ENCODE measurements at places on chromosomes 1 and 21.

DNA sequence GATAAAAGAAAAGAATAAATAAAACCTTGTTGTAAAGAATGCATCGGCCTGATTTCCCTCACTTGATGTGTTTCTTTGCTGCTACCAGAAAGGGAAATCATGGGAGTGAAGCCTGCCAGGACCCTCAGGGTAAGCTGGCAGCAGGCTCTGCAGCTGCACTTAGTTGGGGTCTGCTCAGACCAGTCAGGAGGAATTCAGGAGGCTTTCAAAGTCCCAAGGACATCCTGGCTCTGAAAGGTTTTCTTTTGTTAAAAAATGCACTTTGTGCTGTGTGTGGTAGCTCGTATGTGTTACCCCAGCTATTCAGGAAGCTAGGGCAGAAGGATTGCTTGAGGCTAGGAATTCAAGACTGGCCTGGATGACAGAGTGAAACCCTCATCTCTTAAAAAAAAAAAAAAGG, 254.8 kb downstream of the ZNF648 start:
- DNase-seq = no peak

- DNase-seq = no peak
These were observed 19.4 kb upstream of the GNG5 start for GRCh38 chr1:84525779-84526178.

DNA sequence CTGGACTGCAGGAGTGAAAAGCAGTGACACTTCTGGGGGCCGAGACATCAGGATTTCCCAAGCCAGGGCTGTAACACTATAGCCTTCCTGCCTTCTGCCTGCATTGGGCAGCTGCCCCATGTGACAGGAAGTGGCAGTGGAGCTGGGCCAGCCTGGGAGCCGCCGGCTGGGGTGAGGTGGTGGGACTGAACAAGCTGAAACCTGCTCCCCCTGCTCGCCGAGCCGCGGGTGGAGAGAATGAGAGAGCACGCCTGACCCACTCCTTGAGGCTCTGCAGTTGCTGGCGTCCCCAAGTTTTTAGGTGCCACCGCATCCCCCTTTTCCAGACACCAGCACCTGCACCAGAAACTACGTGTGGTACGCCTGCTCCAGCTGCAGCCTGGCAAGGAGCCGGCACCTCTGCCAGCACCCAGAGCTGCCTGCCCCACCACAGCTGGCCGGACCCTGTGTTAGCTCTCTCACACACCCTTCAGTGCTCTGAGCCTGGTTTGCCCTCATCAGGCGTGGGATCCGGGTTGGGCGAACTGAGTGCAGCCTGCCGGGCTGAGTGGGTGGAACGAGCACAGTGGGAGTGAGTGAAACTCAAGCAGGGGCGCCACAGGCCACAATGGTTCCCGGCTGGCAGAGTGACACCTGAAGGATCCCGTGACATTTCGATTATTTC, 119.4 kb downstream of the AKT3 start:
- no peak for DNase-seq

GRCh38 chr1:53766831-53767405, 28.0 kb upstream of the GLIS1 start:
- no peak for DNase-seq

DNA sequence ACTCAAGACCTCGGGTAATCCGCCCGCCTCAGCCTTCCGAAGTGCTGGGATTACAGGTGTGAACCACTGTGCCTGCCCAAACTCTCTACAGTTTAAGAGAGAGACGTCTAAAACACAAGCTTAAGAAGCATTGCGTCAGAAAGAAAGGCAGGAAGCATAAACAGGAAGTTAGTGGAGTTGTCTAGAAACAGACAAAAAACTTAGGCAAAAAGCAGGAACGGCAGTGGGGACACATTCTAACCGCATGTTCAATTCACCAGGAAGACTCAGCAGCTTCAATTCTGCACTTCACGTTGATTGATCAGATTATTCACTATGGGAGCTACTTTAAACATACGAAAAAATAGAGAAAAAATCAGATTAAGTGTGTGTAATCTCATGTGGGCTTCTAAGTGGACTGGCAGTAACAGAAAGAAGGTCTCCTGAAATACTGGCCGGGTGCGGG, 7.4 kb downstream of the CFAP74 start:
- no peak for DNase-seq

DNA sequence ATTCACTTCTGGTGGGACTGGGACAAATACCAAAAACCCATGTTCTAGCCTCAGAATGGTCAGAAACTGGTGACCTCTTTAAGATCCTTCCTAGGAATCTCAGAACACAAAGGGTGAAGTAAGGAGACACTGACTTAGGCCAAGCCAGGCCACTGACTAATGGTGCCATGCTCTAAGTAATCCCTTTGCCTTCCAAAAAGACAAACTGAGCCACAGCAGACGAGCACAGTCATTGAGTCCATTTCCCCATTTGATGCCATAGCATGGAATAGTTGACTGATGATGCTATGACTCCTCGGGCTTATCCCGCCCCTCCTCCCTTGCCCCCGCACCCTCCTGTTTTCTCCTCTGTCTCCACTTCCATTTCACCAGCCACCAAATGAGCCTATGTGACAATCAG, 145.8 kb upstream of the ZNF648 start:
- no peak for DNase-seq

GRCh38 chr1:109792056-109792831, 28.5 kb upstream of the EPS8L3 start:
- DNase-seq = peak; percentile 71

DNA sequence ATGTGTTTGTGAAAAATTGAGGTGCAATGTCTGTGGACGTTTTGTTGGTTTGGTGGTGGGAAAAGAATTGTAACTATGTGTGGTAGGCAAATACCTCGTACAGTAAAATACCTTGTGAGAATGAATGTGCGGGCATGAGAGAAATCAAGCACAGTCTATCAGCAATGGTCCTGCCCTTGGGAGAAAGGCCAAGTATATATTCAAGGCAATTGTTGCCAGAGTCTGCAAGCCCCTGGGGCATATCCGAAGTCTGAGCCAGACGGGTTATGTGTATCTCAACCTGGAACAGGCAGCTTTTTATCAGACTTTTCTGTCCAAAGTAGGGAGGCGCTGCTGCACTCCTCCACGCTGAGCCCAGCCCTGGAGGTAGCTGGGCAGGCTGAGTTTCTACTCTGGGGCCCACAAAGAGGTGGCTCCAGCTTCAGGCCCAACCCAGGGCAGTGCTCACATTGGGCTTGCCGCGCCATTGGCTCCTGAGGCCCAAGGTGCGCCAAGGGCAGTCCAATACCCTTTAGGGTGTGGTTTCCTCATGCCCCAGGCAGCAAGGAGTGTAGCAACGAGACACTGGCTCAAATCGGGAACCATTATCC, 9.4 kb upstream of the GNL2 start:
- no peak for DNase-seq

GRCh38 chr21:43790010-43790524, 690 bp downstream of the RRP1 start:
- no peak for DNase-seq

GRCh38 chr1:30900931-30901560, 7.5 kb downstream of the SDC3 start:
- no peak for DNase-seq

GRCh38 chr1:182724215-182724614, 39.8 kb upstream of the RGS8 start:
- DNase-seq = no peak

- DNase-seq = no peak
These were observed 156.9 kb downstream of the EDEM3 start for GRCh38 chr1:184597650-184598357.

GRCh38 chr1:1593834-1594601, 5.9 kb downstream of the FNDC10 start:
- no peak for DNase-seq

- DNase-seq = no peak
These were observed 2.5 kb upstream of the HLCS start for GRCh38 chr21:36968976-36969375.

GRCh38 chr1:166166329-166166697, 488 bp downstream of the FAM78B start:
- DNase-seq = no peak

- no peak for DNase-seq
These were observed 16.1 kb downstream of the CLCN6 start for GRCh38 chr1:11822091-11822490.

- DNase-seq = no peak
These were observed 31.0 kb downstream of the FBXO42 start for GRCh38 chr1:16321176-16321867.

DNA sequence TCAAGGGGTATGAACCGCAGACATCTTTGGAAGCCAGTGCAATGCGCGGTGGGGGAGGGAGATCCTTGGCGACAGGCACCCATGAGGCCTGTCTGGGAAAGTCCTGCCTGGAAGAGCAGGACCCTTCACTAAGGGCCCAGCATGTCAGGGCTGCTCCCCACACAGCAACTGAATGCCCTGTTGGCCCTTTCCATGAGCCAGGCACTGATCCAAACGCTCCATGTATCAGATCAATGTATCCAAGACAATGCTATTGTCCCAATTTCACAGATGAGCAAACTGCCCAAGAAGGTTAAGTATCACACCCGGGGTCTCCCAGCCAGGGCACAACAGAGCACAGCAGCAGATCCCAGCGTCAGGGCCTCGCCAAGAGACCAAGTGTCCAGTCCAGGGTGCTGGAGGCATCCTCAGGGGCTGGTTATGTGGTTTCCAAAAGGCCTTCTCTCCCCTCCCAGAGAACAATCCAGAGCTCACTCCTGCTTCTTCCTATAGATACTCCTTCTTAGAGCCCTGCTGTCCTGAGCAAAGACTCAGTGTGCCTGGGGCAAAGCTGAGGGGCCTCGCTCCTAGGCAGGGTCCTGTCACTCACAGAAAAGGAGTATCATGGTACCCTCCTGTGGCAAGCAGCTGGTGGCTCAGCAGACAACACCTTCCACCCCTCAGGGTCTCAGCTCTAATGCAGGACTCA, 328.0 kb downstream of the NPHP4 start:
- DNase-seq = no peak

DNA sequence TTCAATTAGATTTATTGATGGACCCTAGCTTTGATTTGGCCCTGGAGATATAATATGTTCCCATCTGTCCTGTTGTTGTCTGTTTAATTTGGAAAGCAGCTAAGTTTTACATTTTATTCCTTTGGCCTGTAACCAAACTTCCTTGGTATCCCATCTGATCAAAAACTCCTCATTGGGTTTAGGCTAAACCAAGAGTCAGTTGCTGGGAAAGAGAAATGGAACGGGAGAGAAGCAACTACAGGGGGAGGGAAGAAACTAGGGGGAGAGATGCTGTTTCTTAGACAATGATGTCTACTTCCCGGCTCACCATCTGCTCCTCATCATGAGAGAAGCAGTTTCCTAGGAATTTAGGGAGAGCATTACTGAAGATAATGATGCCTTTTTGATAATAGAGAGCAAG, 141.8 kb downstream of the SYT2 start:
- DNase-seq = no peak

GRCh38 chr1:78370356-78370755, 120.4 kb upstream of the PTGFR start:
- no peak for DNase-seq

GRCh38 chr1:154404511-154404931, 622 bp upstream of the IL6R start:
- no peak for DNase-seq

DNA sequence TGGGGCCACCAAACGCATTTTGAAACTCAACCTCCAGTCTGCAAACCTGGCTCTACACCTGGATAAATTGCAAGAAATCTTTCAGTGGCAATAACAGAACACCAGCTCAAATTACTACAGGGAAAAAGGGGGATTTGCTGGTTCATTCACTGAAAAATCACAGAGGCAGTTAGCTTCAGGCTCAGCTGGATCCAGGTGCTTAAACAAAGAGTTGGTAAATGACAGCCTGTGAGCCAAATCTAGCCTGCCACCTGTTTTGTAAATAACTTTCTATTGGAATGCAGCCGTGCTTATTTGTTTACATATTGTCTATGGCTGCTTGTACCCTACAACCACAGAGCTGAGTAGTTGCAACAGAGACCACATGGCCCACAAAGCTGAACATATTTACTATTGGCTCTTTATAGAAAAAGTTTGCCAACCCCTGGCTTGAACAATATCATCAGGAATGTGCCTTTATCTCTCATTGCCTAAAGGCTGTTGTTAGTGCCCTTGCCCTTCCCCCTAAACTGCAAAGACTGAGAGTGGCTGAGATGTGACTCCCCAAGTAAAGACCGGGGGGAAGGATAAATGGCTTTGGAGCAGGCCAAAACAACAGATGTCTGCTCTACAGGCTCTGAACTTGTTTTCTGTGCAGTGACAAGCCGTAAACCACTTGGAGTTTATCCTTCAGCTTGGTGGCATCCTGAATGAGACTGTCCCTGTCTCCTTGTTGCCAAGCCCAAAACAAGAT, 21.5 kb upstream of the PTPRF start:
- DNase-seq = peak; percentile 48

DNA sequence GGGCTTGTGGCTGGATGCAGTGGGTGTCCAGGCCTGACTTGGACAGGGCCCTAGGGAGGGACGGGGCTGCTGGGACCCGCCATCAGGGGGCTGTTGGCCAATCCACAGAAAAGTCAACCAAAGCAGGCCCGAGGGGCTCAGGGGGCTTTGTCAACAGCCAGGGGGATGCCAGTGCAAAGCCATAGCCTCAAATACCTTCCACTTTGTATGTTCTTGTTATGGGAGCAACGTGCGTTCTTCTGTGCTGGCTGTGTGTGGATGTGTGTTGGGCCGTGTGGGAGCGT, 35.4 kb upstream of the ARF1 start:
- DNase-seq = no peak

DNA sequence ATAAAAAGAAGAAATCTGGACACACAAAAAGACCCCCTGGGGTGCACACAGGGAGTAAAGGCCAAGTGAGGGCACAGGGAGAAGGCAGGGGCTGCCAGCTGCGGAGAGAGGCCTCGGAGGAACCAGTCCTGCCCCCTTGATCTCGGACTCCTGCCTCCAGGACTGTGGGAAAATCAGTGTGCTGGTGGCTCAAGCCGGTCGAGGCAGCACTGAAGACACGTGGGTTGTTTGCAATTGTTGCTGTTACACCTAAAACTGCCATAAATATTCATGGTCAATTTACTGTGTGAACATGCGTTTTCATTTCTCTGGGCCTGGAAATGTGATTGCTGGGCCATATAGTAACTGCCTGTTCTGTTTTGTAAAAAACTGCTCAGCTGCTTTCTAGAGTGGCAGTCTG, 18.5 kb downstream of the IBA57 start:
- no peak for DNase-seq

- DNase-seq = no peak
These were observed 750 bp downstream of the NECAP2 start for GRCh38 chr1:16441282-16441665.

DNA sequence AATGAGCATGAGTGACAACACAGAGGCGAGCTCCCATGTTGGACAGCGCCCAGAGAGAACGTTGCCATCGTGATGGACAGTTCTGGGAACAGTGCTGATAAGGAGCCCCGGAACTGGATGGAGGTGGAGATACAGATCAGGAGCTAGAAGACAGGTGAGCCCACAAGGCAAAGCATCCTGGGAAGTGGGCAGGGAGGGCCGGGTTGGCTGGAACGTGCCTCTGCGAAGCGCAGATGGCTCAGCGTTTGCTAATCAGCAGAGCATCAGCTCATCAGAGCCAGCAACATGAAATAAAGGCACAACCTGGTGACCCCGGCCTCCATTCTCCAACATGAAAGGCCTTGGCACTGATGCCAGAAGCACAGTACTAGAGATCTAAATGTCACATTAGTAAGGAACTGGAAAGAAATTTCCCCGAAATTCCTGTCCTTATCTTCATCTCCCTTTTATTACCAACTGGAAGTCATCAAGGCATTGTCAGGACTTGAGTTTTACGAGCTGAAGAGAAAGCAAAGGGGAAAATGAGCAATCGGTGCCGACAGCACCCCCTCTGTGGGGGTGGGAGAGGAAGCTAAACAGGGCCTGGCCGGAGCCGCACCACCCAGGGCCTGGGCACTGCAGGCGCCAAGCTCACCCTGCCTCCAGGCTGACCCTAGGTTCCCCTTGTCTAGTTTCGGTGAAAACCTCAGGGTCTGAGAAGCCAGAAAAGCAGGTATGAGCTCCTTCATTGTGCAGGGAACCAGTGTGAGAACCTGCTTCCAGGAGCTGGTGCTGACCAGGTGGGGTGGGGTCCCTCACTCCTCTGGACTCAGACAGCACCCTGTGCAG, 19.9 kb downstream of the ABCA4 start:
- DNase-seq = no peak

Measured in DMS 273 treated with DMSO at 0.1 percent for 48 hours (cell line).